ENCODE measurements at places on chromosomes 5 and 9. TPM values are rescaled to one million over a fixed set of nuclear protein-coding genes. Genes with fewer than 3 reads are reported as not detected.

The CYLC2 gene
- total RNA-seq: not detected

The LRRC19 gene
- total RNA-seq: not detected

The FAXDC2 gene
- total RNA-seq: 4.2 TPM

The DMGDH gene
- total RNA-seq: 0.18 TPM

The PDGFRB gene
- total RNA-seq: 108 TPM

The SPINK13 gene
- not detected for total RNA-seq

The OR1L4 gene
- not detected for total RNA-seq

The PDE8B gene
- under 0.01 TPM for total RNA-seq

DNA sequence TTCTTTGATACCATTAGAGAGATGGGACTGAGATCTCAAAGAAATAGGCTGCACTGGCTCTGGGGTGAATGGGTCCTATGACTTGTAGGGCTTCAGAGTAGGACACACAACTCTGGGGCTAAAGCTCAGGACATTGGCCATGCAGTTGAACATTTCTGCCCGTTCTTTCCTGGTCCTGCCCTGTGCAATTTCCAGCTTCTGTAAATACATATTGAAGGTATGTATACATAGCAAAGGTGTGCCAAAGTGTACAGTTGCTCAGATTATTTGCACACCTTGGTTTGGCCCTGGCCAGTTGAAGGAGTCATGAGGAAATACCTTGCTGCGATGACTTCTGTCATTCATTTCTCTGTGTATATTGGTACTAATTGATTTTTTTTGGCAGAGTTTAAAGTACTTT is 52.8 kb upstream of the TAF11L2 start:
- H3K4me3 ChIP-seq: no peak overlapping the region
- H3K4me1 ChIP-seq: 0 out of 2 replicates have a peak, but pooled peaks cover 2% of the 10 kb centered on the region
- no peak overlapping the region for H3K27ac ChIP-seq
- DNase-seq: no peak

- H3K27ac ChIP-seq: no peak overlapping the region
- H3K27me3 ChIP-seq: no peaks in the 10 kb centered on the region
- H3K4me3 ChIP-seq: no peak overlapping the region
These were observed 24.4 kb upstream of the CLK4 start for GRCh38 chr5:178651046-178651810.

DNA sequence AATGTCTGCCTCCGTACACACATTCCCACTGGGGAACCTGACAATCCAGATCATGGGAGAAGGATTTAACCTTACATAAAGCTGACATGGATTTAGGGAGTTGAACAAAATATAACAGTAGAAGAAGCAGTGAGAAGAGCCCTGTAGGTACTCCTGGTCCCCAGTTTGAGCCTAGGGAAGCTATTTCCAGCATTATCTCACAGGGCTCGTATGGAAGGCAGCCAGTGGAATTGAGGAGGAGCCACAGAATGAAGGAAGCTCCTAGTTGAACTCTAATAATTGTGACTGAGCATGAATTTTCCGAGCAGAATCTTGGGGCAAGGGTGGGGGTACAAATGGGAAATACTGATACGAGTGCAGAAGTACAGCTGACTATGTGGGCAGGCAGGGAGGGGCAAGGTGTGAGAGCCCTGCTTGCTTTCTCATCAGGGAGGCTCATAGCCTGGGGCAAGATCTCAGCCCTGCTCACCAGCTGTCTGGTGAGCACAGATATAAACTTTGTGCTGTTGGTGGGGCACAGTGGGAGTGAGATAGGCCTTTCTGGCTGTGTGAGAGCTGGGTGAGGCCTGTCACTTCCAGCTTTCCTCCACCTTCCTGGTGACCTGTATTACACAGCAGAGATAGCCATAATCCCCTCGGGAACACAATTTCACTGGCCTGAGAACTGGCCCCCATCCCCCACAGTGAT is 290.7 kb upstream of the IL12B start:
- H3K4me3 ChIP-seq: no peak overlapping the region
- no peak for DNase-seq
- no peaks in the 10 kb centered on the region for H3K4me1 ChIP-seq
- H3K36me3 ChIP-seq: no peaks in the 10 kb centered on the region
- no peak overlapping the region for H3K27ac ChIP-seq

- no peak for DNase-seq
- H3K4me1 ChIP-seq: no peaks in the 10 kb centered on the region
- H3K4me3 ChIP-seq: no peak overlapping the region
- H3K27ac ChIP-seq: no peak overlapping the region
These were observed 189.4 kb downstream of the MED10 start for GRCh38 chr5:6188976-6189375.

- no peak overlapping the region for H3K4me3 ChIP-seq
- H3K27ac ChIP-seq: no peak overlapping the region
- no peaks in the 10 kb centered on the region for H3K27me3 ChIP-seq
- H3K4me1 ChIP-seq: no peaks in the 10 kb centered on the region
- H3K36me3 ChIP-seq: no peaks in the 10 kb centered on the region
- no peak for DNase-seq
These were observed 1037.3 kb upstream of the ACO1 start for GRCh38 chr9:31347082-31347617.

DNA sequence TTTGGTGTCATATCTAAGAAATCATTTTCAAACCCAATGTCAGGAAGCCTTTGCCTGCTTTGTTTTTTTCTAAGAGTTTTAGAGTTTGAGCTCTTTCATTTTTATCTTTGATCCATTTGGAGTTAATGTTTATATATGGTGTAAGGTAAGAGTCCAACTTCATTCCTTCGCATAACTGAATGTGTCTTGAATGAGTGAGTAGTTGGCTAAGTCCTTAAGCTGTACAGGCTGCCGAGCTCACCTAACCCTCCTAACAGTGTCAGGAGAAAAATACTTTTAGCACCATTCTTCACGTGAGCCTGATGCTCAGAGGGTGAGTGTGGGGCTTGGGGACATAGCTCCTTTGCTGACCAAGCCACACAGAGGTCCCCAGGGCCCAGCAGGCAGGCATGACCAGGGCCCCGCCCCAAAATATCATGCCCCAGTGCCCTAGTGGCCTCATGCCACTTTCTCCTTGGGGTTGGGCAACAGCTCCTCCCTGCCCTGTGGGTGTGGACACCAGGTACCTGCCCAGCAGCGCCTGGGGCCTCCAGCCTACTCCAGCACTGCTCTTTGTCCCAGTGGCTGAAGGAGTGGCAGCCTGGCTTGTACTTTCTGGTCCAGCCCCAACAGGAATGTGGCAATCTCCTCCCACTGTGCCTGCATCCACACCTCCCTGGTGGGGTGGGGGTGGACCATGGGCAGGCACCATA is 17.2 kb downstream of the PPARGC1B start:
- H3K4me3 ChIP-seq: no peak overlapping the region
- DNase-seq: no peak
- H3K36me3 ChIP-seq: no peaks in the 10 kb centered on the region
- H3K27ac ChIP-seq: no peak overlapping the region

GRCh38 chr5:143114481-143114880 is 289.0 kb downstream of the NR3C1 start:
- no peaks in the 10 kb centered on the region for H3K27me3 ChIP-seq
- H3K4me3 ChIP-seq: no peak overlapping the region
- no peaks in the 10 kb centered on the region for H3K36me3 ChIP-seq
- DNase-seq: no peak
- no peaks in the 10 kb centered on the region for H3K4me1 ChIP-seq

DNA sequence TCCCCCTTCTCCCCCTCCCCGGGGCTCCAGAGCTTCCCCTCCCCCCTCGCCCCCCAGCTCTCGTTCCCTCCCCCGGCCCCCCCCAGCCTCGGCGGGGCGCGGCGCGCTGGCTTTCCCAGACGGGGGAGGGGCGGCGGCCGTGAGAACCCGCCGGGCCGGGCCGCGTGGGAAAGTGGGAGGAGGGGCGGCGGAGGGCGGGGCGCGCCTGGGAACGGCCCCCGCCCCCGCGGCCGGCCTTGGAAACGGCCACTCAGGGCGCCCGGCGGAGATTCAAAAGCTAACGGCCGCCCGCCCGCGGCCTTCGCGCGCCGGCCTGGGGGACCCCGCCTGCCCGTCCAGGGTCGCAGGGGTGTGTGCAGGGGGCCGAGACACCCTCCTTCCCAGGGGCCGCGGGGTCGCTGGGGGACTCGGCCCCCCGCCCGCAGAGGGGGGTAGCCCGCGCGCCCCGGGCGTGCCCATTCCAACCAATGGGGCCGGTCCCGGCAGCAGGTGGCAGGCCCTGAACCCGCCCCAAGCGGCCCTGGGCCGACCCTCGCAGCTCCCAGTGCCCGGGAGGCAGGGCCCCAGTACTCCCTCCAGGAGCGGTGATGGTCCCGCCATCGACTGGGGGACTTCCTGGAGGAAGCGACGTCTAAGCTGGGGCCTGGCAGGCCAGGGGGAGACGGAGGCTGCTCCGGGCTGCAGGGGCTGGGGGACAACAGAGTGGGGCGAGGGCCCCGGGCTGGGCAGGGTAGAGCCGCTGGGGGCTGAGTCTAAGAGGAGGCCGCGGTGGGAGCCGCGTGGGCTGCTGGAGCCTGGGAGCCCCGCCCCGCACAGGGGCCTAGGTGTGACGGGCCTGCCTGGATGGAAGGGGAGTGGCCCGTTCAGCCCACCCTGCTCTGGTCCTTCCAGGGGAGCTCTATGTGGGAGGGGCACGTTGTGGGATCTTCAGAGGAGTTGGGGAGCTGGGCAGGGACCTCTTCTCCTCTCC is 14.2 kb upstream of the NRARP start:
- H3K4me1 ChIP-seq: 0 out of 2 replicates have a peak, but pooled peaks cover 2% of the 10 kb centered on the region
- H3K27ac ChIP-seq: no peak overlapping the region
- no peak for DNase-seq

- no peaks in the 10 kb centered on the region for H3K27me3 ChIP-seq
- peaks cover 11% of the 10 kb centered on the region for H3K4me1 ChIP-seq
- H3K4me3 ChIP-seq: no peak overlapping the region
- peak; percentile 24 for DNase-seq
These were observed 45.4 kb downstream of the ANGPTL2 start for GRCh38 chr9:127076860-127077643.
